ENCODE measurements at places on chromosomes 6 and 20.
A peak's percentile ranks its signal among the peaks of the same experiment; 100 is the strongest.

DNA sequence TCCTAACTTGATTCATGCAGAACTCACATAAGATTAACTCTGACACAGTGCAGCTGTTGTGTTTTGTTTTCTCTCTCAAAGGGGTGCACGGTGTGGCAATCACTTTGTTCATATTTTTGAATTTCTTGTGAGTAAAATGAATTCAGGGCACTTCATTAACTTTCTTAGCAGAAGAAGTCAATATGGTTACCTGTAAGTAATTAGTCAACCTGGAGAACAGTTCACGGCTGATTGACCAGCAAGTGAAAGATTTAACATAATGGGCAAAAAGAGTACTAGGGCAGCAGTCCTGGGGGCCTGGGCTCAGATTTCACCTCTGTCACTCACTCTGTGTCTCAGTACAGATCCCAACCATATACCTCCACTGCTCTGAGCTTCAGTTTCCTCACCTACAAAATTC, 102.4 kb upstream of the SPTLC3 start:
- DNase-seq: no peak

DNA sequence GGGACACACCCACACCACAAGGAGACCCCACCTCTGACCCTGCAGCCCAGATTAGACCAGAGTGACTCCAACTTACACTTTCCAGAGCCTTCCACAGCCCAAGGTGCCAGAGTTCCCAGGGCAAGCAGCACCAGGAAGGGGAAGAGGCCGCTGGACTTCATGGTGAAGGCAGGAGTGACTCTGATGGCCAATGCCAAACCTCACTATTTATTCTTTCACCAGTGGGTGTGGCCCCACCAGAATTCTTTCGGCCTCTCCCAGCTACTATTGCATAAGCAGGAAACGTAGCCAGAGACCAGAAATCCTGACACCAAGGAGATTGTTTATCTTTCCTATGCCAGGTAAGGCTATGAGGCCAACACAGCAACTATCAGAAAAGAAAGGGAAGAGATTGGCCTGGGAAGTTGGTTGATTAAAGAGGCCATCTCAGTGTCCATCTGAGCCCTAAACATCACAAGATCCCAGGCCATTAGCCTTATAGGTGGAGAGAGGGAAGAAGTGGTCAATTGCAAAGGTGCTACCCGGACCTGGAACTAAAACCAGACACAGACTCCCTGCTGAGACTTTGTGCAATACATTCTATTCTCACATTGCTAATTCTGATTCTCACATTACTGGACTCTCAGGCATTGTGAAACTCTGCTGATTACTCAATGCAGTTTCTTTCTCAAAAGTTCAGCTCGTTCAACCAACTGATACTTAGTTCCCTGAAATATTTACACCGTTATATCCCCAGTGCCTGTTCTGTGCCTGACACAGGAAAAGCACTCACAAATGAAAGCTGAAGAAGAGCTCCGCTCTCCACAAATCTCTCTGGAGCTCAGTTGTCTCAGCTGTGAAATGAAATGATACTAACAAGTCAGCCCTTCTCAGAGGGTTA, at the start of gene SLPI:
TSS of gene SLPI (minus strand) at position 182 of the 880 bp plus-strand sequence. CDS start at position 161, 21 bp downstream.
- DNase-seq: no peak

GRCh38 chr6:150600010-150600300, 270 bp downstream of the PLEKHG1 start:
- DNase-seq: no peak

DNA sequence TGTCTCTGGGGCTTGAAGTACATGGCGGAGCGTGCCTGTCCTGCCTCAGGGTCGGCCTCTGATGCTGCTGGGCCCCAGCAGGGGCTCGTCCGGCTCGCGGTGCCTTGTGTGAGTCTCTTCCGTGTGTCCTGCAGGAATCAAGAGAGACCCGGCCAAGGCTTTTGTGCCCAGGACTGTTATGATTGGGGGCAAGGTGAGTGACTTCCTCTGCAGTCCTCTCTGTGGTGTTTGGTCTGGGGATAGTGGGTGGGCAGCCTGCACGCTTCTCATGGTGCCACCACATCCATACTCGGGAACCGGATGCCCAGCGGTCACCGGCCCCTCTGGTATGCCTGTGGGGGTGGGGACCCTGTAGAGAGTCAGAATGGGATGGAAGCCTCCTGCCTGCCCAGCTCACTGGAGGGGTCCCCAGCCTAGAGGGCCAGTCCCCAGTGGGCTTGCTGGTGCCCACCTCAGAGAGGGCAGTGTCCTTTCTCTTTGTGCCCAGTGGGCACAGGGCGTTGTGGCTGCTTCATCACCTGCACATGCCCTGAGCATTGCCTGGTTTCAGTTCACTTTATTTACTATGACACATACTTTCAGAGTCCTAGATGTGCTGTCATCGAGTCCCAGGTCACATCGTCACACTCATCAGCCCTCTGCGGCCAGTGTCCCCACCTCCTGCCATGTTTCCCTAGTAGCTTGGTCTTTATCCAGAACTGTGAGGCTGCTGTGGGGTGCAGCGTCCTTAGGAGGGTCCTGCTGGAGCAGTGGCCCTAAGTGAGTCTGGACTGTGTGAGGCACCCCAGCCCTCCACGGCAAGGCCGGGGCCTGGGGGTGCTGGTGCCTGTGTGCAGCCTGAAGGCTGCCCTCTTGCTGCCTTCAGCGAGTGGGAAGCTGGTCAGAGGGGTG, 40.7 kb downstream of the PYGB start:
- no peak for DNase-seq

GRCh38 chr6:21588481-21589351, 4.8 kb upstream of the SOX4 start:
- DNase-seq: peak; percentile 44

GRCh38 chr6:30686009-30686907, at the start of gene PPP1R18:
TSS of gene PPP1R18 (minus strand) at chr6:30686645. CDS start at chr6:30686018, 627 bp downstream.
- DNase-seq: peak; percentile 81

GRCh38 chr6:114064862-114065261, 93.9 kb upstream of the HDAC2 start:
- no peak for DNase-seq

All from activated CD4-positive, CD25-positive, alpha-beta regulatory T cell treated with anti-CD3 and anti-CD28 coated beads, Interleukin-2, amount 50 U/mL, for 72 hours (primary cell).